B cell (primary cell): ENCODE measurements at places on chromosomes 1 and 21.

DNA sequence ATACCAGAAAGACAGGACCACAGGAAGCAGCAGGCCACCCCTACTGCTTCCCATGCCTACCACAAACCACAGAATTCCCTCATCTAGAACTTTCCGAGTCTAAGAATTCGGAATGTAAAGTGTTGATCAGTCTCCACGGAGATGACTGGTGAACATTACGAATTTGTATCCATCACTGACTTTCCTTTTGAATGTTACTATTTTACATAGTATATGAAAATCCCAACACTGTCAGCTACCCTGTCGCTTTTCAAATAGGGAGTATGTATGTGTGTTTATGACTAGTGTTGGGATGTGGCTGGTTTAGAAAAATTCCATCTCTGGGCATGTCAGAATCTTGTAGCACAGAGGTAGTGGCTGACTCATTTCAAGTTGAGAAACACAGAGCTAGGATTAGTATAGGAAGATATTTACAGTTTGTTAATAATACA lies 118.2 kb downstream of the COQ8A start:
- DNase-seq, result no peak

- no peak for DNase-seq
These were observed 200.3 kb upstream of the SGIP1 start for GRCh38 chr1:66333466-66334199.

DNA sequence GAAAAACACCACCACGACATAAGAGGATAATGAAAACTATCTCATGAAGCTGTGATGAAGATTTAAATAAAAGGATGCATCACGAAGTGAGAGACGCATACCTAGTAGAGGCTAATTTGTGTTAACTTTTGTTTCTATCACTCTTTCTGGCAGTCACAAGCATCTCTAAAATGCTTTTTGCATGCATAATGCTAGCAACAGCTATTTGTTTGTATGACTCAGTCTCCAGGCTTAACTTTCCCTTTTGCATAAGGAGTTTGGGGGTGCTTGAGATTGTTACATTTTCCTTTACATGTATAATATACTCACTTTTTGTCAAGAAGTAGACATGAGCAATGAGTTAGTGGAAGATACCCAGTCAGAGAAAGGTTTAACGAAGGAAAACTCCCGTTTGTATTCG lies 385.4 kb downstream of the DISC1 start:
- DNase-seq, result no peak

DNA sequence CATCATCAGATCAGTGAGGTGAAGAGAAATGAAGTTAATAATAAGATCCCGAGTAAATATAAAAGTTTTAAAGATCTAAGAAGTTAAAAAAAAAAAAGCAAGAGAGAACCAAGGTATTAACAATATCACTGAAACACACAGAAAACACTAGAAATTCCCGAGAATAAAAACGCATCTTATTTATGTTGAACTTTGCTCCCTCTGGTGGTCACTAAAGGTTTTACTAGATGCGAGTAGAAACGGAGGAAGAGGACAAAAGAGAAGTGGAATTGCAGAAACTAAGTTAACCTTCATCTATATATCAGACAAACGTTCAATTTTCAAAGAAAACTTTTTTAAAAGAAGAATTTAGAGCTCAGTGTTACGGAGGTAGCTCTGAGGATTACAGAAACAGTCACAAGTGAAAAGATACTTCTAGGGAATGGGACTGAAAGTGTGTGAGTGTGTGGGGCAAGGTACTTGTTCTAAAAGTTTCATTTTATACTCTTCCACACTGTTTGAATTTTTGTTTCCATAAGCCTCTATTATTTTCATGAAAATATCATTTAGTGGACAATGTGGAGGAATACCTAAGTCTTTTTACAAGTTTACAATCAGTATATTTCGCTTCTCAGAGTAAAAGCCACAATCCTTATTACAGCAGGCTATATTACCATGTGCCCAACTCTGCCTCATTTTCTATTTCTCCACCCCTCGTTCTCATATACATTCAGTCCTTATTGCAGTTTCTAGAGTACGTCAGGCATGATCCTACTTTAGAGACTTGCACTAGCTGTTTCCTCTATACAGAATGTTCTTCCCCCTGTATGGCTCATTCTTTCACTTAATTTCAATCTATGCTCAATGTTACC lies 19.7 kb downstream of the ACBD6 start:
- DNase-seq, result peak; percentile 66

- no peak for DNase-seq
These were observed 67.5 kb downstream of the KCND3 start for GRCh38 chr1:111921948-111922347.

DNA sequence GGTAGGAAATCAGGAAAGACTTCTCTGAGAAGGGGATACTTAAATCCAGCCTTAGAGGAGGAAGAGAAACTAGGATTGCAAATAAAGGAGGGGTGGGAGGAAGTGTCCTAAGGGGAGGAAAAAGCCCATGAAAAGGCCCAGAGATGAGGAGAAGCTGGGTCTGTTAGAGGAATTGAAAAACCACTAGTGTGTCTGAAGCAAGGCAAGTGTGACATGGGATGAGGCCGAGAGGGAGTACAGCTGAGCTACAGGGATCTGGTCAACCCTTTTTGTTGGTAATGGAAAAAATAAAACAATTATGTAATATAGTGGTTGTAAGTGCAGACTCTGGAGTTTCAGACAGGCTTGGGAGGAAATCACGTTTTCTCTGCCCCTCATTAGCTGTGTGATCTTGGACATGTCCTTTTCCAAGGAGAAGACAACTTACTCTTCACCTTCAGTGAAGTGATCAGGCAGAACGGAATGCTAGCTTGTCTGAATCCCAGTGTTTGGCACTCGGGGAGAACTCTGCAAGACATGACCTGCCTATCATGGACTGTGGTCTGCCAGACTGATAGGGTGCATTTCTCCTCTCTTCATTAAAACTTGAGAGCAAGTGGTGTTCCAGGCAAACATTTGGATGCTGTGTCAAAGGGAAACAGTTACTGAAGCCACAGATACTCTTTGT lies 7.4 kb upstream of the S100A10 start:
- no peak for DNase-seq

DNA sequence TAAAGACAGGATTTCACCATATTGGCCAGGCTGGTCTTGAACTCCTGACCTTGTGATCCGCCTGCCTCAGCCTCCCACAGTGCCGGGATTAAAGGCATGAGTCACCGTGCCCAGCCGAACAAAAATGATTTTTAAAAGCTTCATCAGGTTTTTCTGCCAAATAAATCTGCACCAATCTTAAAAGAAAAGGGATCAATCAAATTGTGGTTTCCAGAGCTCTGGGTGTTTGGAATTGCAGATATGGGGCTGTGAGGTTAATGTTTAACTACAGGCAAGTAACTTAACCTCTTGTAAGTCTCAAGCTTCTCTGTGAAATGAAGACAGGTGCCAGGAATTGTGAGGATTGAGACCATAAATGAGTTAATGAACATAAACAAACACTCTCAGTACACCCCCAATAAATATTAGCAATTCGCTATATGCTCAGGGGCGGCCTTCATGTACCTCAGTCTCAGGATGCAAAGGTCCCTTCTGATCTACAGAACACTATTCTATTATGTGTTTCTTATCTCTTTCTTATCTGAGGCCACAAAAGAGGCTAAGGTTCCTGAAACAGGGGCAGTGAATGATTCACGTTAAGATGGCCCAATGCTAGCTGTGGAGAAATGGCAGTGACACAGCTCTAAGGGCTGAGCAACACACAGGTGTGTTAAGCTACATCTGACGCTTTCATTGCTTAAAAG lies 7.1 kb upstream of the GNPAT start:
- no peak for DNase-seq

DNA sequence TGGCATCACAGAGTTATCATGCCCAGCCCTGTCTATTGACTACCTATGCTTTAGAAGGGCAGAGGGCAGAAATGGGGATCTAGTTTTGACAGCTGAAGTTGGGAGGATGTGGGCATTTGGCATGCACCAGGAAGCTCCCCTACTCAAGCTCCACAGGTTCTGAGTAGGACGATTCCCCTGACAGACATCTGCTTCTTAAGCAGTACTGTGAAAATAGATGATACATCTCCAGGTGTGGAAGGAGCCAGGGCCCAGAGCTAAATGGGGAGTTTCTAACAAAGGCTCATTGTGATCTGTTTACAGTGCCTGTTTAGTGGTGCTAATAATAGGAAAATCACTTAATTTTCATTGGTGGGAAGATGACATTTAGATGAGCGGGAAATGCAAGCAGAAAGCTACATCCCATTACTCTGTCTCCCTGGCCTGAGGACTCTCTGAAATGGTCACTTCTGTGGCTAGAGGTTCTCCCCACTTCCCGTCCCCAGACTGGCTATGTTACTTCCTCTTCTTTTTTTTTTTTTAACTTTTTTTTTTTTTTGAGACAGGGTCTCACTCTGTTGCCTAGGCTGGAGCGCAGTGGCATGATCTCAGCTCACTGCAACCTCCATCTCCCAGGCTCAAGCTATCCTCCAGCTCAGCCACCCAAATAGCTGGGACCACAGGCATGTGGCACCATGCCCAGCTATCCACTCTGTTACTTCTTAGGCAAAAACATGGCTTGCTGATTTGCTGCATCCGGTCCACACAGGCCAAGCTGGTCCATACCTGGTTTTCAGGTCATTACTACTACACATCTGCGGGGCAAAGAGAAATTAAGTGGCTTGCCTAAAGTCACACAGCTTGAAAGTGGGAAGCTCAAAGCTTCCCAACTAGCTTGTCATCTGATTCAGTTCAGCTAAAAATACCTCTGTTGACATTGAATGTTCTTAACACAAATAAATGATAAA lies 23.2 kb upstream of the CNIH3 start:
- DNase-seq, result no peak

- no peak for DNase-seq
These were observed 63.7 kb downstream of the CLDN17 start for GRCh38 chr21:30102871-30103270.

- DNase-seq, result no peak
These were observed 19.5 kb upstream of the MFN2 start for GRCh38 chr1:11960715-11961114.

GRCh38 chr1:209335178-209335577 lies 248.3 kb upstream of the CAMK1G start:
- DNase-seq, result no peak

DNA sequence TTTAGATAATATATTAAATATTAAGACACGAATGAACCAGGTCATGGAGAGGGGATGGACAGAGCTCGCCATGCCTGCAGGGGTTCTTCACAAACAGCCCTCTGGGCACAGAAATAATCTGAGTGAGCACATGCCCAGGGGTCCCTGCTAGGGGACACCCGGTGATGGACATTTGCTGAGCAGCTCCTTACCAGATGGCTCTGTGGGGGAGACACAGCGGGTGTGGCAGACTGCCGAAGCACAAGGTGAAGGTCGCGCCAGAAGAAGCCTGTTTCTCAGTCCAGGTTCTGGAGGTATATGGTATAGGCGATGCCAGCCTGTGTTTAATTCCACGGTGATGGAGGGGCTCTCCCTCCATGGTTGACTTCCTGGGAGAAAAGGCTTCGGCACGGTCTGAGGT lies 9.6 kb downstream of the TRABD2B start:
- DNase-seq, result no peak

GRCh38 chr1:11280719-11281376 lies 7.8 kb downstream of the UBIAD1 start:
- DNase-seq, result peak; percentile 73

DNA sequence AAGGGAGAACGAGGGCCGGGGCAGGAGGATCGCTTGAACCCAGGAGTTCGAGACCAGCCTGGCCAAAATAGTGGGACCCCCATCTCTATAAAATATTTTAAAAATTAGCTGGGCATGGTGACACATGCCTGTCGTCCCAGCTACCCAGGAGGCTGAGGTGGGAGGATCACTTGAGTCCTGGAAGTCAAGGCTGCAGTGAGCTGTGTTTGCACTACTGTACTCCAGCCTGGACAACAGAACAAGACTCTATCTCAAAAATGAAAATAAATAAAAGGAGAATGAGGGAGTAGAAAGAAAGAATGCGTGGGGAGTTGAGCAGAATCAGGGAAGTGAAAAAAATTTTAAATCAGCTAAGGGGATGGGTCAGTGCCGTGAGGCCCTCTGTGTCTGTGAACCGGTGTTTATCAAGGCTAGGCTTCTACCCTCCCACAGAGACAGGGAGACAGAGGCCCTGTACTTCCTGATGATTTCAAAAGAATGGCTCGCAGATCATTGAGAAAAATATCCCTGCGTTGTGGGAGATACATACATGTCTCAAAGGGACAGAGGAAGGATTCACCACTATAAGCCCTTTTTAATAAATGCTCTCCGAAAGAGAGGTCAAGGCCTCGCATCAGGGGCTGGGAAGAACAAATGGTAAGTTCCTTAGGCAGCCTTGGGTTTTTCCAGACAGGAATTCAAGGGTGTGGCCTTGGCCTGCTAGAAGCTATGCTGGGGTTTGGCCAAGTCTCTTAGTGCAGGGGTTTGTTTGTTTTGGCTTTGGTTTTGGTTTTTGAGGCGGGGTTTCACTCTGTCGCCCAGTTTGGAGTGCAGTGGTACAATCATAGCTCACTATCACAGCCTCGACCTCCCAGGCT lies 20.7 kb downstream of the IL10RB start:
- no peak for DNase-seq

DNA sequence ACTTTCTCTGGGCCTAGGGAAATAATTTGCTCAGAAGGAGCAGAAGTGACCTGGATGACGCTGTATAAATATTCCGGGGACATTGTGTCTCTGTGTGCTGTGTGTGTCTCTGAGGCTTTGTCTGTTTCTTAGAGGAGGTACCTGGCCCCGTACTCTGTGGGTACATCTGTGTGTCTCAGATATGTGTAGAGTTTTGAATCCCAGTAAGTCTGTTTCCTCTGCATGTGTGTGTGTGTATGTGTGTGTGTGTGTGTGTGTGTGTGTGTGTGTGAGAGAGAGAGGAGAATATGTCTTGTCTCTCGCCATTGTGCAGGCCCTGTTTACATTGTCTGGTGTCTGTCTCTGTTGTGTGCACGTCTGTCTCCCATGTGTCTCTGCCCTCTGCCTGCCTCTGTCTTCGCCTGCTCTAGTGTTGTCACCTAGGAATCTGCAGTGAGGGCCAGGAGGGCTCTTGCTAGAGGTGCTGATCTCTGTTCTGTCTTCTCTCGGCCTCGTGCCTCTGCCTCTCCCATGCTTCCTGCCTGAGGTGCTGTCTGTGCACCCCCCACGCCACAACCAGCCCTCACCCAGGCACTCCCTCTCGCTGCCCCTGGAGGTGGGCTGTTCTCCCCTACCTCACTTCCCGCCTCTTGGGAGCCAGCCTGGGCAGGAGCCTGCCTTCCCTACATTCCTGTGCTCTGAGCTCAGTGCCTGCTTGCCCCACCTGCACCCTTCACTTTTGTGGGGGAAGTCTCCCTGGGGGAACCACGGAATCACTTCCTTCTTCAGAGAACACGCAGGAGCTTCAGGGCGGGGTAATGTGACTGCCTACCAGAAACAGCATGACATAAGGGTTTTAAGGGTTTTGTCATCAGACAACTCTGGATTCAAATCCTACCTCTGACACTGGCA lies 5.9 kb downstream of the MAP7D1 start:
- peak; percentile 88 for DNase-seq

DNA sequence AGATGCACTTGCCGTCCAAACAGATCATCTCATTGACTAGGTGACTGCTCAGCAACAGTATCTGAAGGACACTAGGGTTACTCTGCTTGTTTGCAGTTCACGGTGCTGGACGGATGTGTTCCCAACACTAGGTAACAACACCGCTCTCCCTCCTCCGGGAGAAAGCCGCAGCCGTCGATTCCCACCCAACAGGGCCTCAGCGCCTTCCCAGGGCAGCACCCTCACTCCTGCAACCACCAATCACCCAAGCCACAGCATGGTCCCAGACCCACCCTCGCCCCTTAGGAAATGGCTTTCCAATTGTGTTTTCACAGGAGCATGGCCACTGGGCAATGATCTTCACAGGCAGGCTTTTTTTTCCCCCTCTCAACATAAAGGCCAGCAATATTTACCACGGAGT lies 779 bp downstream of the TLR5 start:
- DNase-seq, result peak; percentile 22
